Nucleus accumbens (tissue), 56 donors: ENCODE measurements at places on chromosomes 3 and 15.

GRCh38 chr15:67406257-67406861 lies 114.6 kb upstream of the C15orf61 start:
- no peak for DNase-seq

DNA sequence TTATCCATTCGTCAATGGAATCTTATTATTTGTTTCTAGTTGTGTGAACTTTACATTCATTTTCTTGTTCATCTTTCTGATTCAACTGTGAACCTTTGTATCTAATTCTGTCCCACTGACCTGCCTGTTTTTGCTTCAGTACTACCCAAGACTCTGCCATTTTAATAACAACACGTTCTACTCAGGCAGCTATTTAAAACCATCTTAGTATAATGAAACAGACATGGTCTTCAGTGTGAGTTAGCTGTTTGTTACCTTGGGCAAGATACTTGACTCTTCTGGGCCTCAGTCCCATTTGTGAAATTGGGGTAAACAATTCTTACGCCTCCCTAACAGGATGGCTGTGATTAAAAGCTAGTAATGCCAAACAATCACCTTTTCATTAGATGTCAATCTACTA lies 1.6 kb downstream of the BTBD1 start:
- no peak for DNase-seq

- DNase-seq: no peak
Observed at GRCh38 chr3:101978348-101978747, 129.0 kb downstream of the NFKBIZ start.

DNA sequence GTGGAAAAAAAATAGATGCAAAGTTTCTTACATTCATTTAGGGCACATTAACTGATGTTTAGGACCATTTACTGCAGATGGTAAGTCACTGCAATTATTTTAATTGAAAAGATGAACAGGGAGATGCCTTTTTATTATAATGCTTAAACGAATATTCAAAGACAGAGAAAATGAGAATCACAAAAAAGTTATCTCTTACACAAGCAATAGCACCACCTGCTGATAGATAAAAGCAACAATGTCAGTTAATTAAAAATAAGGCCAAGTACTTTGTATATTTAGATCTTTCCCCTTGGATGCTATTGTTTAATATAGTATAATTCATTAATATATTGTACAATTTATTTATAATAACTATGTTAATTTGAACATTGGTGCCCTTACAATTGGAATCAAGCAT lies 55.9 kb downstream of the IFT80 start:
- DNase-seq: no peak

DNA sequence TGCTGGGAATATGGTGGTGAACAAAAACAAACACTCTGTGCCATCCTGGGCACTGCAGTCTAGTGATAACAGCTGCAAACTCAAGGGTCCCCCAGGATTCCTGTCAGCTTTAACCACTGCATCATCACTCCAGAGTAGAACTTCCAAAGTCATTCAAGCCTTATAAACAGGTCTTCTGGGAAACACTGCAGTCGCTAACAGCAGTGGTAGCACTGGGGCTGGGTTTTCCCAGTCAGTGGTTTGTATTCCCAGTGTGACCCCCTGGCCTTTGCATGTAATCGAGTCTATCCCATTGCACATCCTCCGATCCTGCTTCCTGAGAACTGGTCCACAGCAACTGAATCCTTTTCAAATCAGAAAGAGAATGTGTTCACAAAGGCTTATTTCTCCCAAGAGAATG lies 623.5 kb downstream of the EDEM1 start:
- DNase-seq: no peak

DNA sequence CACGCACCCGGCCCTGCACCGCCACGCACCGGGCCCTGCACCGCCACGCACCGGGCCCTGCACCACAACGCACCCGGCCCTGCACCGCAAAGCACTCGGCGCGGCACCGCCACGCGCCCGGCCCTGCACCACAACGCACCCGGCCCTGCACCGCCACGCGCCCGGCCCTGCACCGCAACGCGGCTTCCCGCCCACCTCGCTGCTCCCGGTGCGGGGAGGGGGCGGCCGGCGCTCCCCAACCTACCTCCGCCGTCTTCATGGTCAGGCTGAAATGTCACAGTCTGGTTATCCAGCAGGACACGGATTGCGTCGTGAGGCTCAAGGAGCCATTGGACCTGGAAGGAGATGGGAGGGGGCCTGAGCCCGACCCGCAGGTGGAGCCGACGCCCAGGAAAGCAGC lies 41.8 kb downstream of the MUC20 start:
- DNase-seq: no peak

DNA sequence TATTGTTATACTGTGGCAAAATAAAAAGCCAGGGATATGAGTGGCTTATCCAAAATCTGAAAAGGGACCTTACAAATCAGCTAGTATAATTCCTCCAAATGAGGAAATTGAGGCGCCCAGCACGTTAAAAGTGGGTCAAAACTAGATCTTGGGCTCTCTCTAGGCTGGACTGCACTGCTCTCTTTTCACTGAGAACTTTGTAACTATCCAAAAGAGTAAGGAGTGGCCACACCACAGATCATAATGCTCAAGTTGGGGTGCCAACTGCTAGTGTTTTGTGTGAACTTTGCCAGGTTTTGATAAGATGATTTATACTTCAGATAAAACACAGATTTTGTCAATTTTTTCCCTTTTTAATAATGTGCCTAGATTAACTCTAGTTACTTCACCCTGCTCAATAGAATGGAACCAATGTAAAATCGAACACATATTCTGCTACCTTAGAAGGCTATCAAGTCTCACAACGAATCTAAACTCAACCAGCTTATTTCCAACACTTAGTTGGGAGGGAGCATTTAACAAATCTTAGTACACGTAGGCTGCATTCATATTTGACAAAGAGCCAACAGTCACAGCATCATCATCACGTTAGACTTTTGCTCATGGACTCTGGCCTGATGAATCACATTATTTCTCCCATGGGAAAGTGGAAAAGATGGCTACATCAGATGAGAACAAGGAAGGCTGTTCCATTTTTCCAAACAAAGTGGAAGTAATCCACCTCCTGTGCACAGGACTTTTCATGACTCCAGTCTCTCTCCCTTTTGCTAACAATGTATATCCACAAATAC lies 64.4 kb downstream of the ABI3BP start:
- no peak for DNase-seq

DNA sequence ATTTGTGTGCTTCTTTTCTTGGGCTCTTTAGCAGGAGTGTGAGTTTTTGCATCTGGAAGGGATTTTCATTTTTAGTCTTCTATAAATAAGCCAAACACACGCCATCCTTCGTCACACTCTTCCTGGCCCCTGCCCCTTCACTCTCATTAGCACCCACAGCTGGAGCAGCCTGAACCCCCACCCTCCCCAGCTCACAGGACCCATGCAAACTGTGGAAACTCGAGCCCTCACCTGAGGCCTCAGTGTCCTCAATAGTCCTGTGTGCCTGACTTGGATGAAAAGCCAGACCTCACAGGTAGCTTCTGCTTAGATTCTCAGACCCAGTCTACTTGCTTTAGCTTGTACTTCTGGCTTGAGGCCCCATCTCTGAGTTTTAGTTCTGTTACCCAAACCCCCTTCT lies 167.9 kb downstream of the MTHFS start:
- no peak for DNase-seq

- no peak for DNase-seq
Observed at GRCh38 chr3:190074817-190075216, 45.9 kb downstream of the P3H2 start.

DNA sequence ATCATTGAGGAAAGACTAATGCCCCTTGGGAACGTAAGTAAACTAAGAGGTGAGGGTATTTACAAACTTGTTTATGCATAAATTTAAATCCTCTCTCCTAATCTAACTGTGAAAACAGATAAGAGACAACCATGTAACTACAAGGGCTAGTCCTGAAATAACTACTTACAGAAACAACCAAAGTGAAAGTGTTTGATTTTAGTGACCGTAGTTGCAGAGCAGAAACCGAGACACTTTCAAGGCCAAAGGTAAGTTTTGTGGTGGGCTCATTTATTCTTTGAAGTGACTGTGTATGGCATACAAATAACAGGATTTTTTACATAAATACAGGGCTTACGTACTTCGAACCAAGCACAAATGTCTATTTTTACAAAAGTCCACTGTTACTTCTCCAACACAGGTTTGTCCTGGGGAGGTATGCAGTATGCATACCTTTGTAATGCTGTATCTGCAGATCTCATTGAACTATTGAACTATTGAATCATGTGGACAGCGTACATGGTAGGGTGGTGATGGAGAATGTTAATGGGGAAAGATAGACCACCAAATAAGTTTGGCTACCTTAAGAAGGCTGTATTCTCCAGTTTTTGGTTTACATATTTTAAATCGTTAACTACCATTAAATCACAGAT lies 99.6 kb upstream of the RBMS3 start:
- DNase-seq: no peak

DNA sequence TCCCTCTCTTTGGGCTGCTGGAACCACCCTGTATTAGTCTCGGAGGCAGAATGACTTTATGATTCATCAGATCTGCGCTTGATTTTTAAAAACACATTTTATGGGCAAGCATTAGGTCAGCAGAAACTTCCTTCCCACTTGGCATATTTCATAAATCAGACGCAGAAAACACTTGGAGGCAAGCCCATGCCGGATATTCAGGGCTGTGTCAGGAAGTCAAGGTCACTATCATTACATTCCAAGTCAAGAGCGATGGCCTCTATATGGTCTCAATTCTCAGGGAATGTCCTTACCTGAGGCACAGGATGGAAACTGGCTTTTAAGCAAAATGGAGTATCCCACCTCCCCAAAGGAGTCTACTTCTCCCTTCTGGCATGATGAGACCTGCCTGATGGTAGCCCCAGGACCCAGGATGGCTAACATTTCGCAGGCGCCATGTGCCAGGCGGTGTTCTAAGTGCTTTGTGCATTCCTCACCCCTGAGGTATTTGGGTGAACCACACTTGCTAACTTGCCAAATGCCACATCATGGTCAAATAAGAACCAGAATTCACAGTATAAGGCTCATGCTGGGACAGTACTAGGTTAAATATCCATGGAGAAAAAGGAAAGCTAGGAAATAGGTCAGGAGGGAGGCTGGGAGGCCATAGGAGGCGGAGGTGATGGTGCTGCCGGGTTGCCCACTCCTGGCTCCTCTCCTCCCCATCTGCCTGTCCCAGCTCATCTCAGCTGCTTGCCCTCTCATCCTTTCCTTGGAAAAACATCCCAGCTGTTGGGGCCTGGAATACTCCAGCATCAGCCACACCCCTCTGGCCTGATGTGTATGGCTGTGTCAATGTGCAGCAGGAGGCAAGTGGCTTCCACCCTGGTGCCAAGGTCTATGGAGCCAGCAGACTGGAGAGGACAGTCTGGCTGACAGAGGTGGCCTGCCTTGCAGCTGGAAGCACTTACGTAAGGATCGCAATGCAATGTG lies 18.8 kb downstream of the BCL2L10 start:
- no peak for DNase-seq

GRCh38 chr3:196695849-196696226 lies 16.2 kb downstream of the CEP19 start:
- DNase-seq: no peak

DNA sequence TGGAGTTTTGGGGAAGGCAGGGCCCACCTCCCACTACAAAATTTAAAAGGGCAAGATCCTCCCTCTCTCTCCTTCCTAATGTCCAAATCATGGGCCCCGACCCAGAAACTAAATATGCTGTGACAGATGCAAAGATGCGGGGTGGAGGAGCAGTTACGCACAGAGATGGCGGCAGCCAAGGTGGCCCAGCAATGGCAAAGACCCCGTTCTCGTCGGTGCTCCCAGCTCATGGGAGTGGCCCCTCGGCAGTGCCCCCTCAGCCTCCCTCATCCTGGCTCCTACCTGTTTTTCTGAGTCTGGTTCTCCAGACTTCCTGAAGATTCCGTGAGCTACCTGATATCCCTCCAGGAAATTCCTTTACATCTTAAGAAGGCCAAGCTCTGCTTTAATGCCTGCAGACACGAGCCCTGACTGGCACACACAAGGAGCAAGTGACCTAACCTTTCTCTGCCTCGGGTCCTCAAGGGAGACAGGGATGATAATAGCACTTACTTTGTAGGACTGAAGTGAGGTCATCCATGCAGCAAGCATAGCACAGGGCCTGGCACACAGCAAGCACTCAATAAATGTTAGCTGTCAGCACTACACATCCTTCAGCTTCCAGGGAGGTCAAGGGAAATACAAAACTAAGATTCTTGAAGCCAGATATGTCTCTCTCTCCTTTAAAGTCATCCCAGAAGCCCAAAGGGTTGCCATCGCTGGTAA lies 103.5 kb downstream of the LSM3 start:
- DNase-seq: no peak

- DNase-seq: no peak
Observed at GRCh38 chr3:143661677-143662076, 186.6 kb downstream of the SLC9A9 start.

GRCh38 chr3:2784627-2785026 lies 325.5 kb downstream of the IL5RA start:
- DNase-seq: no peak

DNA sequence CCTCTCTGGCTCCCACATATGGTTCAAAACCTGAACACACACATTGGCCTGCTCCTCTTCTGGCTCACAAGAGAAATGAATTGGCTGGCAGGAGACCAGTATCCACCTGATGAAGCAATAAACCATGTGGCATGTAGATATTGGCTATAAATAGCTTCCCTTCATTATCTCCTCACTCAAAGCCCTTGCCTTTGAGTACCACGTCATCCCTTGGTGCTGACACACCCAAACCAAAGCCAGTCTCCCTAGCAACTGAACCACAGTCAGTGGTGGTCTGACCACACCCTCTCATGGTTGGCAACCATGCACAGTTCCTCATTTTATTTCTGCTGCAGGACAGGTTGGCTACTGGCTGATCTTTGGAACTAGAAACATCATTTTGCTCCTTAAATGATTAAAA lies 98.8 kb downstream of the ZNF621 start:
- no peak for DNase-seq

DNA sequence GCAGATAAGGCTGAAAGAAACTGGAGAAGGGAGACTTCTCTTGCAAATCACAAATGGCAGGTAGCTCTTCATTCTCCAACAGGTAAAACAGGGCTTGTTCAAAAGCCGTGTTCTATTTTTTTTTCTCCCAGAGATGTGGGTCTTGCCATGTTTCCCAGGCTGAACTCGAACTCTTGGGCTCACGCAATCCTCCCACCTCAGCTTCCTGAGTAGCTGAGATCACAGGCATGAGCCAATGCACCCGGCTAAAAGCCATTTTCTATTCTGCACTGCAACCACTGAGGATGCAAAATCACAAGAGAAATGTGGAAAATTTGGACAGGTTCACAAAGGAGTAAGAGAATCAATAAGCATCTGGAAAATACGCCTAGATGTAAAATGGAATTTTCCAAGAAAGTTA lies 19.5 kb downstream of the EIF4E3 start:
- no peak for DNase-seq

GRCh38 chr3:48129921-48130320 lies 58.3 kb downstream of the CDC25A start:
- no peak for DNase-seq
